ENCODE measurements at places on chromosomes 6 and 20.

DNA sequence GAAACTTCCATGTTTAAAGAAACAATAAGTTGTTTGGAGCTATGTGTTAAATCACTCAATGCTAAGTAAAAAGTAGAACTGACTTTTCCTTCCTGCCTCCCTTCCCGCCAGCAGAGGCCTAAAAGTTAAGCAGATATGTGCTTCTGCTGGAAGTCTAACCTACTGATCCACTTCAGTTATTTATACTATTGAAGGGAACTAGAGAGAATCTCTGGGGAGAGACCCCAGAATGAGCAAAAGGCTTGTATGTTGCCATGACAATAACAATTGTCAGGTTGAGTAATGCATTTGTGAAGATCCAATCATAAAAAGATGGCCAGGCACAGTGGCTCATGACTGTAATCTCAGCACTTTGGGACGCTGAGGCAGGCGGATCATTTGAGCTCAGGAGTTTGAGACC lies 24.7 kb downstream of the MGME1 start:
- DNase-seq: no peak

DNA sequence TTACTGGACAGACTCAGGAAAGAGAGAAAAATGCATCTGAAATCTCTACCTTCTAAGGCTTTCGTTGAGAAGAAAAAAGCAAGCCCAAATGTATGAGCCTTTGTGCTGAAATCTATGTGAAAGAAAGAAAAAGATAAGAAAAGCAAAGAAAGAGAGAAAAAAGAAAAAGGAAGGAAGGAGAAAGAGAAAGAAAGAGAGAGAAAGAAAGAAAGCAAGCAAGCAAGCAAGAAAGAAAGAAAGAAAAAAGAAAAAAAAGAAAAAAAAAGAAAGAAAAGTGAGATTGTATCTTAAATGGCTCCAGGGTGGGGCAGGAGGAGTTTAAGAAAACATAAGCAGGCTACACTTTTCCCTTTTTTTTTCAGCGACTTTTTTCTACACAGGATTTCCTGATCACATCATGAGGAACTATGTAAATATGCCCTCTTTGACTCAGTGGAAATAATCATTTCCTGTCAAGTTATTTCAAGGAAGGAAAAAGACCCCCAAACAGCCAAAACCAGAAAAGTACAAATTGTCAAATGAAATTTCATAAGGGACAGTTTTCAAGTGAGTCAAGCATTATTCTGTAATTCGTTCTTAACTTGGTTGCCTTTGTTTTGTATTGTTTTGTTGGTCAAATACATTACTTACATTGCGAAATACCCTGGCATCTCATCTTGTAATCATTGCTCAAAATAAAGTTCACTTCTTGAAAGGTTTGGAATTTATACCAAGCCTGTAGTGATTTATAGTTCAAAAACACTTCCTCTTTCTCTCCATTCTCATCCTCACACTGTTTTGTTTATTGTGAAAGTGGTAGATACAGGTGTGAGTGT lies 79.5 kb upstream of the RNF217 start:
- no peak for DNase-seq

- no peak for DNase-seq
Measured at GRCh38 chr6:20866935-20867703, 332.9 kb downstream of the CDKAL1 start.

DNA sequence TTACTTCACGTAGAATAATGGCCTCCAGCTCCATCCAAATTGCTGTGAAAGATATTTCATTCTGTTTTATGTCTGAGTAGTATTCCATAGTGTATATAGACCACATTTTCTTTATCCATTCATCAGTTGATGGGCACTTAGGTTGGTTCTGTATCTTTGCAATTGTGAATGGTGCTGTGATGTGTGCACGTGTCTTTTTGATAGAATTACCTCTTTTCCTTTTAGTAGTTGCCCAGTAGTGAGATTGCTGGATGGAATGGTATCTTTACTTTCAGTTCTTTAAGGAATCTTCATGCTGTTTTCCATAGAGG lies 91.8 kb downstream of the CARMIL1 start:
- no peak for DNase-seq

GRCh38 chr6:168601546-168601945 lies 160.6 kb downstream of the SMOC2 start:
- DNase-seq: no peak

GRCh38 chr6:47247227-47247797 lies 62.4 kb downstream of the TNFRSF21 start:
- peak; percentile 44 for DNase-seq

DNA sequence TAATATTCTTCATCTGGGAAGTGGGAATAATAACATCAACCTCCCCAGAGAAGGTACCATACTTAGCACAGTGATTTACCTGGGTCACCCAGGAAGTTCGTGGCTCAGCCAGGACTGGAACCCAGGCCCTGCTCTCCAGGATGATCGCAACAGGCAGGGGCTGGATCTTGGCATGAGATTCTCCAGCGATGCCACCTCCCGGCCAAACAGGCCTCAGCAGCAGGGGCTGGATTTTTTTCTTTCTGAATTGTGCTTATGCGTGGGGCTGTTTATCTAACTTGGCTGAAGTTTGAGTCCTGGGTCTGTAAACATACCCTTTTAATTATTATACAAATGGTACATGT lies 129.5 kb upstream of the PTPN1 start:
- DNase-seq: no peak

DNA sequence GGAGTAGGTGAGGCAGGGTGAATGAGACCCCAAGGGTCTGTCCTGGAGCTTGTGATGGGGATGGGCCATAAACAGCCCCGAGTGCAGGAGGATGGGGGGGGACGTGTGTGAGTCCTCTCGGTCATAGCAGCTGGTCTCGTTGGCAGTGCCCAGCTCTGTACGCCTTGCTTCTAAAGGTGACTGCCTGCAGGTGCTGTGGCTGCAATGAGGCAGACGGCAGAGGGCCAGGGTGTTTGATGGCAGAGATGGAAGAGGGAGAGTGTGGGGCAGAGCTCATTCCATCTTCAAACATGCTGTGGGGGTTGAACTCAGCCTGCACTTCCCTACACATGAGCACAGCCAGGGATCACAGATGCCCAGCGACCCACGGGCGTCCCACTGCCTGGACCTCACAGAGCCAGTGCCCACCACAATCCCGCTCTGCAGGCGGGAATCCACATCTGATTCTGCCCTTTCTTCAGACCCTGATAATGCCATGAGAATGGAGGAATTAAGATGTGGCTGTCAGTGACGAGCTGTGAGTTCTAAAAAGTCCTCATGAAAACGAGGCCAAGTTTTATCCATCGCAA lies 123.3 kb upstream of the CDH4 start:
- no peak for DNase-seq

GRCh38 chr6:129059650-129060049 lies 176.7 kb downstream of the LAMA2 start:
- DNase-seq: no peak
